ENCODE measurements at places on chromosomes 12 and 14. TPM values are rescaled to one million over a fixed set of nuclear protein-coding genes. Genes with fewer than 3 reads are reported as not detected.

The KLHL33 gene
- polyA plus RNA-seq, result 0.25 TPM

The MYL2 gene
- polyA plus RNA-seq, result 0.20 TPM

The METAP2 gene
- 17.9 TPM for polyA plus RNA-seq

The INHBE gene
- polyA plus RNA-seq, result not detected

The SLC25A47 gene
- polyA plus RNA-seq, result not detected

The ERBB3 gene
- 0.10 TPM for polyA plus RNA-seq

The SDSL gene
- polyA plus RNA-seq, result not detected

The C12orf76 gene
- polyA plus RNA-seq, result 16.6 TPM

The HEBP1 gene
- polyA plus RNA-seq, result 6.0 TPM

The CIT gene
- 1.1 TPM for polyA plus RNA-seq

The MDGA2 gene
- not detected for polyA plus RNA-seq

The LTB4R2 gene
- polyA plus RNA-seq, result 10.7 TPM

The HVCN1 gene
- 422 TPM for polyA plus RNA-seq

The FAM90A1 gene
- polyA plus RNA-seq, result 0.27 TPM

The SYNE3 gene
- 20.2 TPM for polyA plus RNA-seq

The SOAT2 gene
- not detected for polyA plus RNA-seq

The CCT2 gene
- polyA plus RNA-seq, result 58.2 TPM

The EDDM3A gene
- 0.26 TPM for polyA plus RNA-seq

The CKAP4 gene
- polyA plus RNA-seq, result 7.5 TPM

The PTGER2 gene
- polyA plus RNA-seq, result 0.78 TPM

The NANOG gene
- not detected for polyA plus RNA-seq

The KRT3 gene
- not detected for polyA plus RNA-seq

The IRAK3 gene
- 4.3 TPM for polyA plus RNA-seq

The NRL gene
- polyA plus RNA-seq, result 7.0 TPM

The AGAP2 gene
- polyA plus RNA-seq, result 17.1 TPM

The KRT82 gene
- polyA plus RNA-seq, result not detected

The DDHD1 gene
- 12.3 TPM for polyA plus RNA-seq

The FGF23 gene
- not detected for polyA plus RNA-seq

The SDS gene
- polyA plus RNA-seq, result 0.09 TPM

The GPR84 gene
- polyA plus RNA-seq, result 0.46 TPM

The TAS2R19 gene
- 0.42 TPM for polyA plus RNA-seq

The CRIP2 gene
- 16.8 TPM for polyA plus RNA-seq

The NR4A1 gene
- 1,095 TPM for polyA plus RNA-seq

The TMEM52B gene
- polyA plus RNA-seq, result 0.03 TPM

The PRPF39 gene
- 98.9 TPM for polyA plus RNA-seq

The PRH2 gene
- 2.6 TPM for polyA plus RNA-seq

The KIF21A gene
- polyA plus RNA-seq, result 0.10 TPM

The PEX5 gene
- 14.7 TPM for polyA plus RNA-seq

The ADAM20 gene
- polyA plus RNA-seq, result 0.18 TPM

The DAZAP2 gene
- polyA plus RNA-seq, result 620 TPM

The VRTN gene
- not detected for polyA plus RNA-seq

The DPY19L2 gene
- 0.09 TPM for polyA plus RNA-seq

The INSM2 gene
- polyA plus RNA-seq, result not detected

The GYS2 gene
- not detected for polyA plus RNA-seq

The METTL1 gene
- 9.1 TPM for polyA plus RNA-seq

The DIO2 gene
- not detected for polyA plus RNA-seq

The SIX4 gene
- not detected for polyA plus RNA-seq

The FBXO21 gene
- polyA plus RNA-seq, result 28.2 TPM

The AMHR2 gene
- not detected for polyA plus RNA-seq

The DNAJC22 gene
- not detected for polyA plus RNA-seq

The ISCA2 gene
- 14.1 TPM for polyA plus RNA-seq

The SOS2 gene
- polyA plus RNA-seq, result 9.6 TPM

The PYGL gene
- 0.60 TPM for polyA plus RNA-seq

All from B cell (primary cell).